Activated naive CD4-positive, alpha-beta T cell treated with Interleukin-2 at 50 U/mL for 16 hours (primary cell): ENCODE measurements at places on chromosomes 1 and 21.
A peak's percentile ranks its signal among the peaks of the same experiment; 100 is the strongest.

GRCh38 chr1:214838351-214838750, 235.4 kb downstream of the CENPF start:
- DNase-seq = no peak

- DNase-seq = peak; percentile 20
These were observed 575 bp downstream of the TRIM67 start for GRCh38 chr1:231162297-231162969.

- peak; percentile 65 for DNase-seq
These were observed 1.0 kb downstream of the MARCKSL1 start for GRCh38 chr1:32334864-32335534.

DNA sequence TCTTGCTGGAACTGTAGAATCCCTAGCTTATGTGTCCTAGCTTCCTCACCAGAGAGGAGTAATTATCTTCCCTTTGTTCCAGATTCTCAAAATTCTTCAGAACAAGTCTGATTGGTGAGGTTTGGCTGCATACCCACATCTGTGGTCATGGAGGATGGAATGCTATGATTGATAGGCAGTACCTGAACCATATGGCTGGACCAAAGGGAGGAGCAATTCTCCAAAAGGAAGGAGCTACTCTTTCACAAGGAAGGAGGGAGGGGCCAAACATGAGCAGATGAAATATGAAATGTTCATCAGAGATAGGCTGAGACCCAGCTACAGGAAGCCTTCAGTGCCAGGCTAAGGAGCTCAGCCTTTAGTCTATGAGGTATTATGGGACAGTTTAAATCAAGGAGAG, 5.0 kb upstream of the RNF19B start:
- no peak for DNase-seq

- peak; percentile 42 for DNase-seq
These were observed 6.6 kb downstream of the CCDC190 start for GRCh38 chr1:162854245-162854882.

DNA sequence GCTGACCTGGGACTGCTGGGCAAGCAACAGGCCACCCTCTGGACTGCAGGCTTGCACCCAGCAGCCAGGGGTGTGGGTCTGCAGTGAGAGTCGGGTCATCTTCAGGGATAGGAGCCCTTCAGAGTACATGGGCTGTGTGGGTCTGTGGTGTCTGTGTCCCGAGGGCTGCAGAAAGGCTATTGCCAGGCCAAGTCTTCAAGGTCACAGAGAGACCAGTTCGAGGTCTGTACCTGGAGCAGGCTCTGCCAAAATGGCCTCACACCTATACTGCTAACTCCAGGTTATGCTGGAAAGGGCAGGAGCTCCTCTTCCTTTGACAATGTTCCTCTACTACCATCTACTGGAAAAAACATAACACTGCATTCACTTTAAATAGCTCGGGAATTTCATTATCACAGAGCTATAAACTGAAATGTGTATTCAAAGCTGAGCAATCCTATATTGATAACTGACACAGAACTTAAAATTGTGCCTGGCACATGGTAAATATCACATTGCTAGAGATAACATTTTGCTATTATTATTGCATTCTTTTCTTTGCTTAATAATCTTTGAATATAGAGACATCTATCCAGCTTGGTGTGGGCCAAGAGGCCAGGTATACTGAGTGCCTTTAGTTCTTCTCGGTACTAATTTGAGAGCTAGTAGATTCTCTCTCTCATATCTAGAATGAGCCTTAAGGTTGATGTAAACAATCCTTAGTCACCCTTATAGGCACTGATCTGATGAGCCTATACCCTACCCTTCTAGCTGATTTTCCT, 6.9 kb upstream of the DNAH14 start:
- no peak for DNase-seq

DNA sequence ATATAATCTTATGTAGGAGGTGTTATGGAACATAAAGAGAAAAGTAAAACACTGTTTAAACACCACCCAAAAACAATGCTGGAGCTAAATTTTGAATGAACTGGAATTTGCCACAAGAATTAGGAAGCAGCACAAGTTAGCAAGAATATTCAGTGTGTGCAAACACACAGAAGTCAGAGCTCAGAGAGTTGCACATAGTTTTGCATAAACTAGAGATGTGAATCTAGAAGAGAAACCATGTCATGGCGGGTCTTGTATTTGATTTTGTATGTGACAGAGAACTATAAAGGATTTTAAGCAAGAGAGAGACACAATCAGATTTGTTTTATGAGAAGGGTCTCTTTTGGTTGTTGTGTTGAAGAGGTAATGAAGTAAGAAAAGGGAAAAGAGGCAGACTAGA, 38.2 kb downstream of the SELENOF start:
- DNase-seq = no peak

GRCh38 chr1:219792337-219793021, 135.9 kb downstream of the SLC30A10 start:
- DNase-seq = no peak

DNA sequence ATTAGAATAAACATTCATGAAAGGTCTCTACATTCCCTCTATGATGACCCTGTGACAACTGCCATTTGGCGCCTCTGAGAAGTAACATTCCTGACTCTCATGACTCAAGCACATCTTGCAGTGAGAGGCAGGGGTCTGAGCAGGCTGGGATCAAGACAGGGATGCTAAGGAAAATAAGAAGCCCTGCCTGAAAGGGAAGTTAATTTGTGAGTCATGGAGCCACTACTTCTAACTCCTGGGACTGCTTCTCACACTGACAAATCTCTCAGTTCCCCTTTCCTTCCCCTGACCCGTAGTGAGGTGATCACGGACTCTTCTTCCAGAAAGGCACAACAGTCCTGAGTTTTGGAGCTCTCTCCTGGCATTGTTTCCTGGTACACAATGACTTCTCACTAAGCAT, 231.9 kb downstream of the TNR start:
- no peak for DNase-seq

DNA sequence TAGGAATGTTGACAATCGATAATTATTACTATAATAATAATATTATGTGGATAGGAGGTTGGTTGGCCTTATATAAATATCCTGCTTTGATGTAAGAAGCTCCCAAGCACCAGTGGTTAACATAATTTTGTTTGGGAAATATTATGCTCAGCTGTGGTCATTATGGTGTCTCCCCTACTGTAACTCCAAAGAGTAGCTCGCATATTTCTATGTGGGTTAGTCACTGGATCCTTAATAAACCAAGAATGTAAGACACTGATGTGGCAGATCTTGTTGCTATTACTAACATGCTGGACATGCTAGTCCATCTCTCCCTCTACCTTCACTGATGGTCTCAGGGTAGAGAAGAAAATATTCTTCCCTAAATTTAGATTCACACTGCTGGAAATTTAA, 79.2 kb upstream of the RALGPS2 start:
- no peak for DNase-seq

GRCh38 chr1:176515310-176515709, 52.3 kb downstream of the PAPPA2 start:
- DNase-seq = no peak

- DNase-seq = no peak
These were observed 24.2 kb upstream of the JUN start for GRCh38 chr1:58808077-58808476.

GRCh38 chr1:198495631-198496030, 44.8 kb downstream of the ATP6V1G3 start:
- no peak for DNase-seq

DNA sequence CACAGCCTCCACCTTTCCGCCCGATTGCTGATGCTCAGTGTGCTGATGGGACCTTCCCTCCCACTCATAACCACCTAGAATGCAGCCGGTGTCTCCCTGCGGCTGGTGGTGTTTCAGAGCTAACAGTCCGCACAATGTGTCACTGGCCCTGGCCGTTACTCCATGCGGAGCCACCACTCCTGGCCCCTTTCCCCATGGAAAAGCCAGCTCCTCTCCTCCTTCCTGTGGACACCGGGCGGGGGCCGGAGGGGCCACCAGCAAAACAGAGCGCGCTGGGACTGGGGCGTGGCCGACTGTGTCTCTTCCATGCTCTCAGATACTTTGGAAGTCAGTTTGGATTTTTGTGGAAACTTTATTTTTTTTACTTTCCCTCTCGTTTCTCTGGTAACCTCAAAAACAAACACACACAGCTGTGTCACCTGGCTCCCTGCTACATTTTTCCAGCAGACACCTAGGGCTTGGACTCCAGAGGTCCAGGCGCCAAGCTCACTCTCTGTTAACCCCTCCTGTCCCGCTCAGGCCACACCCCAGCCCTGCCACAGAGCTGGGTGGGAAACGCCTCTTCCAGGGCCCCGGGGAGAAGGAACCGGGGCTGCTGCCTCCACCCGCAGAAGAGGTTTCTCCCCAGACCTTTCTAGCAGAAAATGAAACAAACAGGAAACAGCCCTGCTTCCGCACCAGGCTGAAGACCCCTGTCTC, 32.5 kb upstream of the COL6A2 start:
- no peak for DNase-seq

DNA sequence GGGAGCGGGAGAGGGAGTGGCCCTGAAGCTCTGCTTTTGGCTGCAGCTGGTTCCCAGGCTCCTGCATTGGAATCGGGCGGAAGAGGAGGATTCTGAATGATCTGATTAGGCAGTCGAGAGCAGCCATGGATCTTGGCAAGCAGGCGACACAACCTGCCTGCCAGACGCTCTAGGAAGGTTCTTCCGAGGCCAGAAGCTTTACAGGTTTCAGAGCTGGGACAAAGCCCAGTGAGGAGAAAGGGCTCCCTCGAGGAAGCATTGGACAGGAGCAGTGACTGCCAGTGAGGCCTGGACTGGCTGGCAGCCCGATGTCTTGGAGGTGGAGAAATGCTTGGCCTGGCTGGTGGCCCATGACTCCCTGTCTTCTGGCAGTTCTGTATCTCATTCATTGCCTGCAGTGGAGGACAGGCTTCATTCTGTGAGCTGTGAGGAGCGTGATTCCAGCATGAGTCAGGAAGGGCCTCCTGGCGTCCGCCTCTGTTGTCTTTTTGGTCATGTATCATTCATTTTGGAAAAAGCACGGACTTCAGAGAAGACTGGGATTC, 132.7 kb upstream of the IPO9 start:
- no peak for DNase-seq

- no peak for DNase-seq
These were observed 28.6 kb upstream of the PRSS38 start for GRCh38 chr1:227786673-227787512.

- no peak for DNase-seq
These were observed 368.3 kb upstream of the TMPRSS15 start for GRCh38 chr21:18771845-18772380.

GRCh38 chr1:103489935-103490334, 35.6 kb upstream of the RNPC3 start:
- DNase-seq = no peak

DNA sequence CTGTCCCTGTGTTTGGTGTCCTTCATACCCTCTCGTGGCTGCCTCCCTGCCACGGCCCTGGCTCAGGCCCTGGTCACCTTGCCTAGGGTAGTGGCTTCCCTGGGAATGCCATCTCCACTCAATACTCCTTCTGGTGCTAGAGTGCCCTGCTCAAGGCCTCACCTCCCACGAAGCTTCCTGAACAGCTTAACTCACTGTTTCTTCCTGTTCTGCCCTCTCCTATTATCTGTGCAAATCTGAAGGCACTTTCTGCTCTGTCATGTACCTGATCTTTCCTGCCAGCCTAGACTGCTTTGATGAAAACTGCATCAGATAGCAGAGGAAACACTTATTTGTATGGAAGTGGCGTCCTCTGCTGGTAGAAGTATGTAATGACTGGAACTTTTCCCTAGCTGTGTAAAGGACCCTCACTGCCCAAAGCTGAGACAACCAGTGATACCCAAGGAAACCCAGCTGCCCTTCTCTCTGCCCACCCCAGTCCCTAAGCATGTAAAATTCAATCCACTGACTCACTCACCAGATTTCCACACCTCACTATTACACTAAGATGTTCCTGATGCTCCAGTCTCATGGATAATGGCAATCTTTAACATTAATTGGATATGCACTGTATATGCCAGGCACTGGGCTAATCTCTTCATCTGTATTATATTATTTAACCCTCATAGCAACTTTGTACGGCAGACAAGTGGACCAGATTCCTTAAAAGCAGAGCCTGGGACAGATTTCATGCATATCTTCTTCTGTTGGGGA, 36.2 kb upstream of the BTG2 start:
- no peak for DNase-seq

DNA sequence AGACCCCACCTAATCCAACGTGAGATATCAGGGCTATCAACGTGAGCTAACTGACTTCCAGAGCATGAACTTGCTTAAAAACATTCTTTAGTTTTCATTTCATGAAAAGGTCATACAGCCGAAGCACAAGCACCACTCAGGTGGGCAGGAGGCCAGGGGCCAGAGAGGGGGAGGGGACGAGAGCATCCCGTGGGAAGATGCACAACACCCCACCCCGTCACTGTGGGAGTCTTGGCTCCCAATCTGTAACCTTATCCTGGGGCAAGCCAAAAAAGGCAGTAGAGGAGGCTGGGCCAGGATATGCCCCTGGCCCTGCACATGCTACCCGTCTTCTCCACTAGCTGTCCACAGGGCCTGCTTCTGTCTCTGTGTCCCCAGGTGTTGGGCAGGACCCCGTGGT, 31.4 kb downstream of the SSBP3 start:
- no peak for DNase-seq

GRCh38 chr1:204080163-204080903, 7.4 kb downstream of the SOX13 start:
- no peak for DNase-seq

GRCh38 chr1:163426505-163427251, 104.9 kb downstream of the NUF2 start:
- no peak for DNase-seq

- DNase-seq = no peak
These were observed 11.9 kb upstream of the TMEM61 start for GRCh38 chr1:54968551-54968950.

- DNase-seq = no peak
These were observed 10.1 kb upstream of the CITED4 start for GRCh38 chr1:40872276-40872675.

DNA sequence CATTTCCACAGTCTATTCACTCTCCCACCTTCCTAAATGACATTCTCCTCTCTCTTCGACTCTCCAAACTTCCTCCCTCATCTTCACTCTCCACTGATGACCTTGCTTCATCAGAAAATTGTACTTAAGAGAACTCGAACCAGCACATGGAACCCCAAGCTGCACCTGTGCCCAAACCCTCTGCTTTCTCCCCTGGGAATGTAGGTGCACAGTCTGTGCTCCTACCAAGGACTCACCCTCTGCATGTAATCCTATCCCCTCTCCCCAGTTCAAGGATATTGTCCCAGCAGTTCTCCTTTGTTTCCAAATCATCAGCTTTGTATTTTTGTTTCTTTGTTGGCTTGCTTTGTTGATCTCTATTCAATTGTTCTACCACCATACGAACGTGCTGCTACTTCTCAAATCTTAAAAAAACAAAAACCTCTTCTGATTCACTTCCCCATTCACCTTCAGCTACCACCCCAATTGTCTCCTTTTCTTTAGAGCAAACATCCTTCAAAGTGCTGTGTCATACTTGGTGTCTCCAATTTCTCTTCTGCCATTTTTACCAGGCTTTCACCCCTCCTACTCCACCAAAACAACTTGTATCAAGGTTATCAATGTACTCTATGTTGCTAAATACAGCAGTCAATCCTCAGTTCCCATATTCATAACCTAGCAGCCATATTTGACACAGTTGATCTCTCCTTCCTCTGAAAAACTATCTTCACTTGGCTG, 26.8 kb downstream of the RAB3B start:
- no peak for DNase-seq
